PC-3 (cell line): ENCODE measurements at places on chromosomes 4 and X. TPM values are rescaled to one million over a fixed set of nuclear protein-coding genes. Genes with fewer than 3 reads are reported as not detected.

Gene RHOXF1
- not detected in 2 replicates for total RNA-seq

Gene GASK1B
- total RNA-seq: 0.46 and 0.51 TPM in 2 replicates

Gene BMP3
- 1.5 and 1.8 TPM in 2 replicates for total RNA-seq

Gene CYTL1
- not detected in 2 replicates for total RNA-seq

Gene MAGEB17
- 0.58 and 0.87 TPM in 2 replicates for total RNA-seq

Gene TKTL2
- total RNA-seq: not detected in 2 replicates
